ENCODE measurements at places on chromosomes 1 and 21.

- no peak for DNase-seq
These were observed 40.6 kb downstream of the NVL start for GRCh38 chr1:224289396-224289795.

GRCh38 chr1:192866241-192866868, 57.5 kb downstream of the RGS2 start:
- DNase-seq, result no peak

- no peak for DNase-seq
These were observed 42.5 kb downstream of the LGR6 start for GRCh38 chr1:202235856-202236837.

DNA sequence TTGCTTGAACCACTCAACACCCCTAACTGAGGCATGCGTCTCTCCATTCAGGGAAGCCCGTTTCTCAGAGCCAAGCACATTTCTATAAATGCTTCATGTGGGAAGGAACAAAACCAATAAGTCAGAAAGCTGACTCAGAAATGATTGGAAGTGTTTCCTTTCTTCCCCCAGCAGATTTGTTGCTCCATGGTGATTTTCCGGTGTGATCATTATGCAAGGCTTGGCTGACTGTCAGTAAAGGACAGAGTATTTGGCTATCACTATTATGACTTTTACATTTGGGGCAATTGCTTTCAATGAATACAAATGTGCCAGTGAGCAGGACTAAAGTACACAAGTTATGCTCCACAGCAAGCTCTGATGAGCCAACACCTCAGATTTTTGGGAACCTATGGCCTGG, 53.3 kb upstream of the ZC3H11B start:
- no peak for DNase-seq

DNA sequence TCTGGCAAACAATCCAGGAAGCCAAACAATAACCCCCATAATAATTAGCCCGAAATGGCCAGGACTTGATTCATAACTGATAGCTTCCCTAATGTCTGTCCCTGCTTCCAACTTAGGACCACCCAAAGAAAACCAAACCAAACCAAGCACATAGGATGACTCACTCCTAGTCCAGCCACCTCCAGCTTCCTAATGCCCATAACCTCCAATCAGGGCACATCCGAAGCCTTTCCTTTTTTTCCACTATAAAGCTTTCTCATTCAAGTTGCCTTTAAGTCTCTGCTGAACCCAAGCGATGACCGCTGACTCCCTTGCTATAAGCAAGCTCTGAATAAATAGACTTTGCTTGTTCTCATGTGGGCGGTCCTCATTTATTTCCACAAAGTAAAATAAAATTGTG, 40.4 kb downstream of the PCNX2 start:
- no peak for DNase-seq

DNA sequence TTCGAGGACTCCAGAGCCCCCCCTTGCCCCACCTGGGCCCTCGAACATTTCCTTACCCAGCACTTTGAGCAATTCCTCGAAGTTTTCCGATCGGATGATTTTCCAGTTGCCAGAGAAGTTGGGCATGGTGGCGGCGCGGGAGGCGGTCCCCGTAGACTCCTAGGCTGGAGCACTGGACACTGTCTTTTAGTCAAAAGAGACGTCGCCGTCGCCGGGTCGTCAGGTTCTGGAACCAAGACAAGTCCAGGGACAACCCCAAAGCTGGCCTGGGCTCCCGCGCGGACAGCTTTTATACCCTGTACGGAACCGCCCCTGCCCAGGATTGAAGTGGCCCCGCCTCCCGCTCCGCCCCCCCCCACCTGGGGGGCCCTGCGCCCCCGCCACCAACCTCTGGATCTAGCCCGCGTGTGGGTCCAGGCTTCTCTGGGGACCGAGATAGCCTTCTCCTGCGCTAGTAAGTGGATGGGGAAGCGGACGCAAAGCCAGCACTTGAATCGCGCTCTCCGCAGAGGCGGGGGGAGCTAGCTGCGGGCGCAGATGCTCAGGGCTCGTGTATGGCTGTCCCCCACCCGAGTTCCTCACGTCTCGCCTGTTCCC, at the start of gene CRABP2:
CRABP2 (minus strand) TSS at position 263 of the 597 bp plus-strand sequence; CDS start at position 126, 137 bp downstream.
- DNase-seq, result no peak

DNA sequence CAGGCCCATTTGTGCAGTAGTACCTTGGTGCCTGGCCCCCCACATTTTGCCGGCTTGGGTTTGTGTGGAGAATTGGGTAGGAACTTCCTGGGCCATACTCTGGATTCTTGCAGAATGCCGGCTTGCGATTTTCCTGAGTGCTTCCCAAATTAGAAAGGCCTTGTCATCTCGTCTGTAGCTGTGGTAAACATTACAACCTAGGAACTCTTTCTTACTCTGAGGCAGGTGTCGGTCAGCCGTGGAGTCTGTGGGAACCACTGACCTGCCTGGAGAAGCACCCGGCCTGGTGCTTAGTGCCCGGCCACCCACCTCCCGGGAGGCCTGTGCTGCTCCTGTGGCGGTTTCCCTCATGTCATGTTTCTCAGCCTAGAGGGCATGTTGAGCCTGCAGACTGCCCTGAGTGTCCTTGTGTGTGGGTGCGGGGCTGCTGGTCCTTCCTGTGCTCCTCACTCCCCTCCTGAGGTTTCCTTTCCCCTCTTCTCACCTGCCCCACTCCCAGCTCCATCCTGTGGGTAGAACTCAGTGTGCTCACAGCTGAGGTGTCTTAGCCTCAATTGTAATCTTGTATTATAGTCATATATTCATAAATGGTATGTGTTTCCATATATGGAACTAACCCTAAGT, 64.7 kb downstream of the S100B start:
- DNase-seq, result no peak

GRCh38 chr1:101026430-101026788, 825 bp upstream of the DPH5 start:
- no peak for DNase-seq

GRCh38 chr1:87786861-87787545, 458.3 kb downstream of the LMO4 start:
- DNase-seq, result no peak

- DNase-seq, result no peak
These were observed 23.6 kb downstream of the POU2F1 start for GRCh38 chr1:167244244-167244643.

DNA sequence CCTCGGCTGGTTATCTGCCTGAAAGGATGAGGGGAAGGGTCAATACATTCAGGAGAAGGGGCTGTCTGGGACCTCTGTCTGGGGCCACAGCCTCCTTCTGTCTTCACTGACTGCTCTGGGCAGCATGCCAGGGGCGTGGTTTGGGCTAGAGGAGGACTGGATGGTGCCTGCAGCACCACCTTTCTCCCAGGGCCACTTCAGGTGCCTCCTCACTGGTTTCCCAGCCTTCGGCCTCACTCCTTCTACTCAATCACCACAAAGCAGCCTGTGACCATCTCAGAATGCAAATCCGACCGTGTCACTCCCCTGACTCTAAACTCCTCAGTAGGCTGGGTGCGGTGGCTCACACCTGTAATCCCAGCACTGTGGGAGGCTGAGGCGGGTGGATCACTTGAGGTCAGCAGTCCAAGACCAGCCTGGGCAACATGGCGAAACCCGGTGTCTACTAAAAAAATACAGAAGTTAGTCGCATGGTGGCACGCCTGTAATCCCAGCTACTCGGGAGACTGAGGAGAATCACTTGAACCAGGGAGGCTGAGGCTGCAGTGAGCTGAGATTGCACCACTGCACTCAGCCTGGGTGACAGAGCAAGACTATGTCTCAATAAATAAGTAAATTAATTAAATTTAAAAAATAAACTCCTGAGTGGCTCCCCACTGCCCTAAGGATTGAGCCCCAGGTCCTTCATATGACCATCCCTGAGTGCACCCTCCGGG, 50.1 kb upstream of the ECE1 start:
- peak; percentile 83 for DNase-seq

- DNase-seq, result no peak
These were observed 77.6 kb downstream of the CLSTN1 start for GRCh38 chr1:9746211-9746610.

GRCh38 chr1:80919426-80919825, 881.3 kb upstream of the ADGRL2 start:
- no peak for DNase-seq

- DNase-seq, result no peak
These were observed 2.7 kb downstream of the AGT start for GRCh38 chr1:230711245-230711644.

DNA sequence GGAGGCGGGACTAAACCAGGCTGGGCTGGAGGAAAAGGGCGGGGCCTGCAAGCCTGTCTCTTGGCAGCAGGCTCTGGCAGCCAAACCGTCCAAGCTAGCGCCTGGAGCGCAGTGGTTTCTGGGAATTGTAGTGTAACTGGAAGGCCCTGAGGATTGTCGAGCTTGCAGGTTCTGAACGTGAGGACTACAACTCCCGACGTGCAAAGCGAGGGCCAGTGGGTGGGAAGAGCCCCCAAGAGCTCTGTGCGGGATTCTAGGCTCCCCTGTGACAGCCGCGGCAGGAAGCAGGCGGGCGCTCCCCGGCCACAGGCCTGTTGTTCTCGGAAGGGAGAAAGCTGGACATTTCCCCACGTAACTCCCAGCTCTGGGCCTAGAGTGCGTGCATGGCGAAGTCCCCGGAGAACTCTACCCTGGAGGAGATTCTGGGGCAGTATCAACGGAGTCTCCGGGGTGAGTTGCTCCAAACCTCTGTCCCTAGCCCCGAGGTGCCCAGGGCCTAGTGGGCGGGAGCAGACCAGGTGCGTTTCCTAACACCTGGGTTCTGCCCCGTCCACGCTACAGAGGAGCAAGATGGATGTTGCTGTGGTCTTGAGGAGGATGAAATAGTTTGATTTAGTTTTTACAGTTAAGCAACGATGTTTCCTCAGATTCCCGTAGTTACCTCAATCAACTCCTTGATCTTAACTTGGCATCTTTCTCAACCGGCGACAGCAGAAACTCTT, at the start of gene SDCCAG8:
SDCCAG8 (plus strand) TSS at position 251 of the 722 bp plus-strand sequence; CDS start at position 384, 133 bp downstream.
- DNase-seq, result peak; percentile 99

DNA sequence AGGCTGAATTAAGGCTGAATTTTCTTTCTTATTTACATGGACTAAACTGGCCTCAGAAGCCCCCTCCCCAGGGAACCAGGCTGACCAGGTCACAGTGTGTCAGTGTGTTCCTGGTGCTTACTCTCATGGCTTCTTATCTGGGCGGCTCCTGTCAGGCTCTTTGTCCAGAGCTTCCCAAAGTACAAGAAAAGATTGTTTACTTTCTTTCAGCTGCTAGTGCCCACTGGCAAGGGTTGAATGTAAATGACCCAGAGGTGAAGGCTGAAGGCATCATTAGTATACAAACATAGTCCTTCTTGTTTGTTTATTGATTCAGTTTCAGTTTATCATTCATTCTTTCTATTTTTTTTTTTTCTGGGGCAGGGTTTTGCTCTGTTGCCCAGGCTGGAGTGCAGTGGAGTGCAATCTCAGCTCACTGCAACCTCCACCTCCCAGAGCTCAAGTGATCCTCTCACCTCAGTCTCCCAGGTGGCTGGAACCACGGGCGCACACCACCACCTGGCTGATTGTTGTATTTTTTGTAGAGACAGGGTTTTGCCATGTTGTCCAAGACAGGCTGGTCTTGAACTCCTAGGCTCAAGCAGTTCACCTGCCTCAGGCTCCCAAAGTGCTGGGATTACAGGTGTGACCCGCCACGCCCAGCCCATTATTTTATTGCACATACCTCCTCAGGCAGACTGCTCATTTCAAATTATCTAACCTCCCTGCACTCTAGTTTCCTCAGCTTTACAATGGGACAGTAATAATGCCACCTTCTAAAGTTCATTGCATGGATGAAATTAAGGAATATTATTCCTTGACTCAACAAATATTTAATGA, 9.8 kb upstream of the KDM4A start:
- no peak for DNase-seq

GRCh38 chr1:151222130-151222529, 23.8 kb downstream of the PIP5K1A start:
- no peak for DNase-seq

- no peak for DNase-seq
These were observed 56.9 kb downstream of the TRABD2B start for GRCh38 chr1:47940326-47940725.

DNA sequence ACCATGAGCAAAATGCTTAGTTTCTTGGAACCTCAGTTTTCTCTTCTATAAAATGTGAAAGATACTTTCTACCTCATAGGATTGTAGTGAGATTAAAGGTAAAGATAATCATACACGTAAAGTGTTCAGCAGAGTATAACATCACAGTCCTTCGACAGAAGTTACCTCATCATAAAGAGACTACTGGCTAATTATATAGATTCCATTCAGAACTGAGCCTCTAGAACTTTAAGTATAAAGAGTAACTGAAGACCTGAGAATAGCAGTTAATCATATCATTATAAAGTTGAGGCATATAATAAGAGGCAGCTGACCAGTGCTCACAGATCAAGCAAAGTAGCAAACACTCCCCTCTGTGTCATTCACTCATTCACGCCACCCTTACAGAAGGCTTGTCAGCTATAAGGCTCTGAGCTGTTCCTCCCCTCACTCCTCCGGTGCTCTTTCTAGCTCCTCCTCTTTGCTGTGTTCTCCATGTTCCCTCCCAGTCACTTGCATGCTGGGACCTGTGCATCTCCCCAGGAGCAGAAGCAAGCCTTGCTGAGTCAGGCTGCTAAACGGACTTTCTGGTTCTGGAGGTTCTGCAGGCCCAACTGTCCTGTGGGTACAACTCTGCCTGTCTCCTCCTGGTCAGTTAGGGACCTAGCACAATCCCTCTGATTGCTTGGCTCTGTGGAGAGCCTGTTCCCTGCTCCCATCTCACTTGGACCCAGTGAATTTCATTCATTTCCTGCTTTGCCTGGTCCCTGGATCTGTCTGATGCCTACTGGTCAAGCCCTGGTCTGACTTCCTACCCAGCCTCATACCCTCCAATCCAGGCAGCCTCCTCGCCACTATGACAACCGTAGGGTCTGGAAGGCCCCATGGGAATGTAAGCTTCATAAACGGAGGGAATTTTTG, 28.3 kb upstream of the LY9 start:
- no peak for DNase-seq

- no peak for DNase-seq
These were observed 23.9 kb downstream of the CCN1 start for GRCh38 chr1:85604298-85604997.

GRCh38 chr21:45965084-45965809, 16.3 kb upstream of the COL6A1 start:
- no peak for DNase-seq

- DNase-seq, result no peak
These were observed 645.8 kb upstream of the USP24 start for GRCh38 chr1:55860798-55861519.

DNA sequence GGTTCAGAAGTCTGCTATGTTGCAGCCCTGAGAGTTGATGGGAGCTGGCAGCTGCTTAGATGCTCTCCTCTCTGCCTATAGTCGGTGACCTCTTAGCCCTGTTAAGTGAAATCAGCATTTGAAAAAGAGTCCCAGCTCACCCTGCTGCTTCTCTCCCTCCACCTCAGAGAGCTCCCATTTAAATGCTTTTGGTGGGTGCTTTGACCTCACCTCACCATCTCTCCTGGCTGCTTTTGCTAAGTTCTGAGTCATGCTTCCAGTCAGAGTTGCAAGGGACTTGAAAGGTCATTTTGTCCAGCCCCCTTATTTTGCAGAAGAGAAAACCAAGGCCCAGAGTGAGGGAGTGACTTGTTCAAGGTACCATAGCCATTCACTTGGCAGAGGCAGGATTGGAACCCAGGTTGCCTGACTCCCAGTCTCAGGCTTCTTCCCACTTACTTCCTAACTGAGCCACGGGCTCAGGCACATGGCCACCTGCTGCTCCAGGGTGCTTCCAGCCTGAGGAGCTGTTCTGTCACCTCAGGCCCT, 3.3 kb downstream of the MAPKAPK2 start:
- no peak for DNase-seq

All from prostate gland (tissue), 2 donors.